Activated T-helper 1 cell treated with Interleukin-2 at 50 U/mL for 16 hours (primary cell): ENCODE measurements at places on chromosomes 5 and 9.

- DNase-seq, result no peak
Measured at GRCh38 chr9:137038916-137039315, 7.0 kb upstream of the FUT7 start.

DNA sequence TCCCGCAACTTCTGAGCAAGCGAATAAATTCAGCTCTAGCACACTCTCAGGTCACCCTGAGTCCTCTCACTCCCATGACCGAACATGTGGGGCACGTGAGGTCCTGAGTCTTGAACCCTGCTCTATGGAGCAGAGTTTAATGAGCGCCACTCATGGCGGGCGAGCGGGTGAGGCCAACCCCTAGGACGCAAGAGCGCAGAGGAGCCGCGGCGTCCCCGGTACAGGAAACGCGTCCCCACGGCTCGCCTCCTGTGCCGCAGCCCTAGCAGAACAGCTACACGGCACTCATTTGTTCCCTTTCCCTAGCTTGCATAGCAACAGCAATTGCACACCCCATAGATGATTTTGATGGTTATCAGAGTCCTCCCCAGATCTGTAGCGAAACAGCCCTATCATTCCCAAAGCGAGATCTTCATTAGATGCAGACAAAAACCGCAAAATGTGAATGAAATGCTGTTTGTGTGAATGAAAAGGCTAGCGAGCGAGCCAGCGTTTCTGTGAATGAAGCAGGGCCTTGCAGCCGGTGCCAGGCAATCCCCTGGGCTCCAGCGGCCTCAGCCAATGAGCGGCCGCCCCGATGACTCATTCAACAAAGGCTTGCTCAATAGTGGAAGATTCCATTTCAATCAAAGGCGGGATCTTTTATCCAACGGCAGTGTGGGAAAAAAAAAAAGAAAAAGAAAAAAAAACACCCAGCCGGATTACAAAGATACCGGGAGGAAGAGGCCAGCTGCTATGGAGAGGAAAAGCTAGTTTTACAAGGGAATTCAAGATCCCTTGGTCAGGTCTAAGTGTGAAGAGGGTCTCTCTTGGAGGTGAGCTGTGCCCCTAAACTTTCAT is 1.5 kb upstream of the SHC3 start:
- DNase-seq, result no peak

- DNase-seq, result no peak
Measured at GRCh38 chr5:84618262-84618661, 233.6 kb upstream of the EDIL3 start.

DNA sequence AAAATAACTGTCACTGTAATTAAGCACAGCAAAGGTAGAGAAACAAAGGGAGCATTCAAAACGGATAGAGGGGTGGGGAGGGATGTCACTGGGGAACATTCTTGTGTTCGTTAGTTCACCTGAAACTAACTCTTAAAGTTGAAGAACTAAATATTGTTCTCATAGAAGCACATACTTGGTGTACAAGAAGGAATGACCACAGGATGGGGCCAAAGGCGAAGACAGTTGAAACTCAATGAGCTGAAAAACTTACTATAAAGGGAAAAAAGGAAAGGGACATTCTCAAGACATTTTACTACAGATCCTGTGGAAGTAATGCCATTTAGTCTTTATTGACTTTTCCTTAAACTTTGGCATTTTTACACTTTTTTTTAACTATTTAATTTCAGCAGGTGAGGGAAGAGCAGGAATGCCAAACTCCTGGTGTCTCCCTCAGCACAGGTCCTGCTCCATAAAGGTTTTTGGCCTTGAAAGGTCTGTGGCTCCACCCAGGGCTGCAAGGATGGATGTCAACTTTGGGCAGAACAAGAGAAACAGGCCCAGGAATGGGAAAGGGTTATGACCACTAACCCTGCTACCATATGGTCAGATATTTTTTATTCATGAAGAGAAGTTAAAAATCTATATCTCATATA is 197.6 kb upstream of the RASA1 start:
- no peak for DNase-seq

DNA sequence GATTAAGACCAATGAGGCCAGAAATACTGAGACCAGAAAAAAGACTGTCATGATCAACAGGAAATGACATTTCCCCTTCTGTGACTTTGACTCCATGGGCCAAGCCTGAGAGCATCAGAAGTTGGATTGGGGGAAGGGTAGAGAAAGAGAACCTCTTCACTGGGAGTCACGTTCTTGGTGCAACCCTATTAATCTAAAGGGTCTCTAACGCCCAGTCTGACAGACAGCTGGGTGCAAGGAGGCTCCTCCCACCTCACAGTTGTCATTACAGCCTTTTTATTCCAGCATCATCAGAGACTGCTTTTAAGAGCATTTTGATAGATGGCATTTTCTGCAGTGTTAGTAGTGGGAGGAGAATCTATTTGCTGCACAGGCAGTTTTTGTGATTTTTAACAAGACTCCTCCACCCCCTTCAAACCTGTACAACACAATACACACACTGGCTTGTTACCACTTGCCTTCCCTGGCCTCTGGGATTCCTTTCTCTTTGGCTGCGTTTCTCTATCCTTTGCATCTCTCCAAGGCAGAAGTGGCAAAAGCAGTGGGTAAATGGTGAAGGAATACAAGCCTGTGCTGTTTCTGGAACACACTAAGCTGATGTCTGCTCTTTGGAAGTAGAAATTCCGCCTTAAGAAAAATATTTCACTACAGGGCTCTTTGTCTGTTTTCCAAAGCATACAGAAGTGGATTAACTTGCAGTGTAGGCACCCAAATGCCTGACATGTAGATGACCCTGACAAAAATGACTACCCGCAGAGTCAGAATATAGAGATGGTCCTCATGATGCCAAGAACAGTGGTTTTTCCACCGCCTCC is 310.4 kb upstream of the ZNF608 start:
- DNase-seq, result no peak

DNA sequence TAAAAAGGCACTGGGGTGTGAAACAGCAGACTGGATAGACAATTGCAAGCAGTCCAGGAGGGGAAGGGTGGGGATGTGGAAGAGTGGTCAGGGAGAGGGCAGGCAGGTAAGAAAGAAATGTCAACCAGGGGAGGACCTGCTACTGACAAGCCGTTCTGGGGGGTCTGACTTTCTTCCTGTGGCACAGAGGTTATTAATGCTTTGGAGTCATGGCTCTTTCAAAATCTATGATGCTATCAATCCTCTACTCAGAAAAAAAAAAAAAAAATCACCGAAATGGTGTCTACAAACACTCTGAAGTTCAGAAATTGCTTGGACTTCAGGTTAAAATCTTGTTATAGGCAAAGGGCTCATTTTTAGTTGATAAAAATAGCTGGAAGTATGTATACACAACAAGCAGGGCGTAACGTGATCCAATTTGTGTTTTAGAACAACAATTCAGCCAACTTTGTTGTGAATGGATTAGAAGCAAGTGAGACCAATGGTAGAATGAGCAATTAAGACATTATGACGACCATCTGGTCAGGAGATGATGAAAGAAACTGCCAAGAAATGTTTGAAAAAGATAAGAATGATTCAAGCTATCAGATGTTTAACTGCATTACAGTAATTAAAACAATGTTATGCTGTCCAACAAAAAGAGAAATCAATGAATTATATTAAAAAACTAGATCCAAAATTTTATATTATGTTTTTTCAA is 255.2 kb downstream of the DEPDC1B start:
- DNase-seq, result no peak

GRCh38 chr5:42858687-42859086 is 47.0 kb upstream of the SELENOP start:
- DNase-seq, result no peak

- no peak for DNase-seq
Measured at GRCh38 chr5:203246-203930, 12.1 kb downstream of the LRRC14B start.

DNA sequence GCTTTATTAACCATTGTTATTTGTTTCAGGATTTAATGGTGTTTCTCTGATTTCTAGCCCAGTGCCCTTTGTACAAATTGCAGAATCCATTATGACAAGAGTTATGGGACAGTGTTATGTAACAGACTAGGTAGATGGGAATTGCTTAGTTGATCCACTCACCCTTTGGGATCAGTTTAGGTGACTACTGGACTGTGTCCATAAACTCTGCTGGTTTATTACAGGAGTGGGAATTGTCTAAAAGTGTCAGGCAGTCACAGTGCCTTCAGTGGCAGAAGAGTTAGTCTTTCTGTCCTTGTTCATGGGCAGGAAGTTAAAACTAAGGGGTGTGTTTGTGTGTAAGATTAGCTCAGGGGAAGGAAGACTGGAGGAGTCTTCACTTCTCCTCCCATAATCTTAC is 29.3 kb downstream of the RCL1 start:
- DNase-seq, result no peak

GRCh38 chr5:143290125-143290524 is 113.4 kb downstream of the NR3C1 start:
- no peak for DNase-seq

GRCh38 chr9:116870566-116870965 is 183.5 kb downstream of the TRIM32 start:
- no peak for DNase-seq

- no peak for DNase-seq
Measured at GRCh38 chr5:3843706-3844105, 248.1 kb downstream of the IRX1 start.

GRCh38 chr5:13946111-13946510 is 1.6 kb upstream of the DNAH5 start:
- no peak for DNase-seq

GRCh38 chr5:14267991-14268708 is 125.0 kb downstream of the TRIO start:
- no peak for DNase-seq

DNA sequence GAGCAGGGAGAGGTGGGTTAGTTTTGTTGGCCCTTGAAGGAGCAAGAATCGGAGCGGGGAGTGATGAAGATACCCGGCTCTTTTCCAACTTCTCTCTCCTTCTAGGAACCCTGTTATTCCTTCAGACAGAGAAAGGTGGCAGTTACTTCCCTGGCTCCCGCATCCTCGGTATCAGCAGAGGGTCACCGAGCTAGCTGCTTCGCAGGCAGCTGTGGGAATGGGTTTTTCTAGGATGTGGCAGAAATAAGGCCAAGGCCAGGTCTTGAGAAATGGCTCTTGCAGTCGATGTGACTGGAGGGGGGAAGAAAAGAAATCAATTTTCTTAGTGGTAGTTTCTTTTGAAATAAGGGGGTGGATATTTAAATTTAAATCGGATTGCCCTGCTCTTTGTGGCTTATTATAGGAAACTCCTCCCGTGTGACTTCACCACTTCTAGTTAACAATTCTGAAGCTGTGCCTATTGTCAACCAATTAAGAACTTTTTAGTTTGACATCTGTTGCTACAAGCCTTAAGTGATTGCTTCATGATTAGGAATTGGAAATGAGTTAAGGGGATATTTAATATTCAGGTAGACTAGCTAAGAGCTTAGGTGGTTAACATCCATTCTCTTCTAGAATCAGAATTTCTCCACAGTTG is 1.4 kb downstream of the SAP30L start:
- no peak for DNase-seq

DNA sequence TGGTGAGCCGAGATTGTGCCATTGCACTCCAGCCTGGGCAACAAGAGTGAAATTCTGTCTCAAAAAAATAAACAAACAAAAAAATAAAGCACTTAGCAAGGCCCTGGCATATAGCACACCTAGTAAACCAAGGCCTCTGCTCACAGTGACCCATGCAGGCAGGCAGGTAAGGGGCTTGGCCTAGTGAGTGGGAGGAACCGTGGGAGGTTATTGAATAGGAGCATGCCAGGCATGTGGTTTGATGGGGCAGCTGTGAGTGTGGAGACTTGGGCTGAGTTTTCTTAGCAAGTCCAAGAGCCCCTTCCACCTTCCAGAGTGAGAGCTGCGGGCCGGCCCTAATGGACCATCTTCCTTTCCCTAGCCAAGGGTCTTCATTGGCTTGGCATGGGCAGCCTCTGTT is 4.5 kb upstream of the NDST1 start:
- DNase-seq, result no peak

- DNase-seq, result no peak
Measured at GRCh38 chr5:2177244-2177643, 294.5 kb upstream of the IRX4 start.

DNA sequence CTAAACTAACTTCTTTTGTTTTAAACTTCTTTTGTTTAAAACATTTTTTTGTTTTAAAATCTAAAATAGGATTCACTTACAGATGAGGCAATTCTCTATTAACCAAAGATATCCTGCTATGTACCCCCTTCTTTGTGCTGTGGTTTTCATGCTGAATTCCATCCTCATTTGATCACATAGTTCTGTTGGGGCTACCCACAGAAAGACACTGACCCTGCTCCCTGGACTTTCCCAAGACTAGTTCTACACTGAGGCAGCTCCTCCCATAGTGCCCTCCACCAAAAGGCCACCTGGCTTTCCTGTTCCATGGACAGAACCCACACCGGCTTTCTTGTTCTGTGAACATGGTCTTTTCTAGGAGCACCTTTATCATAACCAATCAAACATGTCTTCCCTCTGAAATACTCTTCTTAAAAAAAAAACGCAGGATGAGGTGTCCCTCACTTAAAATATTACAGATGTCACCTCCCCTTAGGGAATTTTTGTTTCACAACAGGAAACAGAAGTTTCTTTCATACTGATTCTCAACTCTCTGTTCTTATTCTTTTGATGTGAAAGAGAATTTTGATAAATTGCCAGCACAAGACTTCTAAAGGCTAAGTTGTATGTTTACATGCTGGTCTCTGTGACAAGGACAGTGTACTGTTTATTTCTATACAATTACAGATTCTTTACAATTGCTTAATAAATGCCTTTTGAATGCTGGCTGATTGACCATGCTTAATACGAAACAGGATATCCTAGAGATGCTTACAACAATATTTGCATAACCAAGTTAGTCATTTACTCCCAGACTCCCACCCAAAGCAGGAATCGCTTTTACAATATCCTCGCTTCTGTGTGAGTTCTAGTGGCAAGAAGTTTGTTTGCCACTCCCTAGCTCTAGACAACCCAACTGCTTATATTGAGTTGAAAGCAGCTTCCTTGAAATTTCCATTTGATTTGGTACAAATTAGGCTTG is 300.4 kb downstream of the DTWD2 start:
- no peak for DNase-seq

DNA sequence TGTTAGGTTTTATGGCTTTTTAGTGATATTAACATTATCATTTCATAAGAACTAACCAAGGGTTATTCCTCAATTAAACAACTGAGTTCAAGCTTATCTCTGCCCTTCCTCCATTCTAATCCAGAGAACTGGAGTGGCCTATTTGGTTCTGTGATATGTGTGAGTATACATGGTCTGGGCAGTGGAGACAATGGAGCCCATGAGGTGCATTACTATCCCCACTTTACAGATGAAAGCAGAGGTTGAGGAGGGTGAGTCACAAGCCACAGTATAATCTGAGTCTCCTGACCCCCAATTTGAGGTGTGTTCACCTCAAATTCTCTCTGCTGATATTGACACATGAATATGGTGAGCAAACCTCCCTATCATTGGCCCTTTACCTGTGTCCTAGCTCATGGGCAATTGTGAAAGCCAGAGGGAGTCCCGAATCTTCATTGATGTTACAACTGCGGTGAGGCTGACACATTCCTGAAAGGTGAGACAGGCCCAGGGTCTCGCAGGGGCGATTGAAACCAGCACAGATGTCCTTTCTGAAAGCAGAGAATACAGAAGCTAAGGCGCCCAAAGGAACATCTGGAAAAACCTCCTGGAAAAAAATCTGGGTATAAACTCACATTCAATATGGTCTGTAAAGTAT is 217.2 kb downstream of the TARS1 start:
- DNase-seq, result no peak
